ENCODE measurements at places on chromosomes 2 and 18.
A peak's percentile ranks its signal among the peaks of the same experiment; 100 is the strongest.

GRCh38 chr2:224983712-224984554 is 58.3 kb downstream of the DOCK10 start:
- DNase-seq, result peak; percentile 38

- peak; percentile 19 for DNase-seq
Measured at GRCh38 chr2:204604061-204604460, 58.8 kb downstream of the PARD3B start.

GRCh38 chr18:27843783-27844777 is 332.9 kb downstream of the CDH2 start:
- DNase-seq, result peak; percentile 89

- no peak for DNase-seq
Measured at GRCh38 chr2:218342837-218343236, 13.8 kb upstream of the CATIP start.

DNA sequence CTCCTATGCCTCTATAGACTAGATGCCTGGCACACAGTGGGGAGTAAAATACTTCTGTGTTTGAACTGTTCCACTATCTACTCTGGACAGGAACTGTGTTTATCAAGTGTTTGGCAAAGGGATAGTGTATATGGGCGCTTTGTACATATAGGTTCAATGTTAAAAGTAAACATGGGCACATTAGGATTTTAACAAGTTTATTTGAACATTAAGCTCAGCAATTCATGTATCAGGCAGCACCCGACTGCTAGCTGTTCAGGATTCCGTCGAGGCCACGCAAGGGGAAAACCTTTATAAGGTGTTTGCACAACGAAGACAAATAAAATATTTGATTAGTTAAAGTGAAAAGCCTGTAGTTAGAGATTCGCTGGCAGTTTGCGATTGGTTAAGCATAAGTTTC is 43.4 kb upstream of the ROCK2 start:
- DNase-seq, result no peak

GRCh38 chr18:6199777-6200176 is 214.9 kb downstream of the L3MBTL4 start:
- no peak for DNase-seq

GRCh38 chr18:55343396-55344073 is 244.5 kb downstream of the TCF4 start:
- peak; percentile 49 for DNase-seq

DNA sequence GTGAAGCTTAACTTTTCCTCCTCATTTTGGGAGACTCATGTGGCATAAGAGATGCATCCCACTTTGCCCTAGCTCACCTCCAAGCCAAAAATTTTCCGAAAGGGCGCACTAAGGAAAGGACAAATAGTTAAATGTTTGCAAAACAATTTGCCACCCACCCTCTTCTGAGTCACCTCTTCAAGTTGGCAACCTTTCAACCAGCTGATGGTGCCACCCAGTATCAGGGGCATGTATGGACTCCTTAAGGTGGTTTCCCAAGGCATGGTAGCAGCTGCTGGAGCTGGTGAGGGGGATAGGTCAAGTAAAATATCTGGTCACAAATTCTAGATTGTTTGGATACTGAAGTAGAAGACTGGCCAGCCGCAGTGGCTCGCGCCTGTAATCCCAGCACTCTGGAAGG is 17.2 kb upstream of the ITGAV start:
- DNase-seq, result no peak

DNA sequence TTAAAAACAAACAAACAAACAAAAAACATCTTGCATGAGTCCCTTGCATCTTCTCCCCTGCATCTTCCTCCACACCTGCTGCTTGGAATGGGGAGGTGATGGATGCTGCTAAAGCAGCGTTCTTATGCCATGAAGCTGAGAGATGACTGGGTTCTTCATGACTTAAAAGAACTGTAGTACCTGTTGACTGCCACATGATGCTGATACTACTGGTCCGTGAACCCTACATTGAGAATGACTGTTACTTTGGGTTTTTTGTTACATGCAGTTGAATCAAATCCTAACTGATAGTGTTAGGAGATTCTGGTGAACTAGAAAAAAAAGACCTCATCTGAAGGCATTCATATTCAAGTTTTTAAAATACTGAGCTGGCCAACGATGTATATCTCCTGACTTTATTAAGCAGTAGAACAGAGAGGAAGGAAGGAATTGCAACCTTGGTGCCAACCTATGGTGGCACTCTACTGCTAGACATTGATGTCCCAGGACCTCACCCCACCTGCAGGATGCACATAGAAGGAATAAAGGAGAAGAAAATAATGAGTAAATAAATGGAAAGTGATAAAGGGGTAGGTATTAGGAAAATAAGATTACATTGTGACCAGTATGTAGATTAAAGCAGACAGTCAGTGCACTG is 63.2 kb upstream of the SPAG16 start:
- no peak for DNase-seq

DNA sequence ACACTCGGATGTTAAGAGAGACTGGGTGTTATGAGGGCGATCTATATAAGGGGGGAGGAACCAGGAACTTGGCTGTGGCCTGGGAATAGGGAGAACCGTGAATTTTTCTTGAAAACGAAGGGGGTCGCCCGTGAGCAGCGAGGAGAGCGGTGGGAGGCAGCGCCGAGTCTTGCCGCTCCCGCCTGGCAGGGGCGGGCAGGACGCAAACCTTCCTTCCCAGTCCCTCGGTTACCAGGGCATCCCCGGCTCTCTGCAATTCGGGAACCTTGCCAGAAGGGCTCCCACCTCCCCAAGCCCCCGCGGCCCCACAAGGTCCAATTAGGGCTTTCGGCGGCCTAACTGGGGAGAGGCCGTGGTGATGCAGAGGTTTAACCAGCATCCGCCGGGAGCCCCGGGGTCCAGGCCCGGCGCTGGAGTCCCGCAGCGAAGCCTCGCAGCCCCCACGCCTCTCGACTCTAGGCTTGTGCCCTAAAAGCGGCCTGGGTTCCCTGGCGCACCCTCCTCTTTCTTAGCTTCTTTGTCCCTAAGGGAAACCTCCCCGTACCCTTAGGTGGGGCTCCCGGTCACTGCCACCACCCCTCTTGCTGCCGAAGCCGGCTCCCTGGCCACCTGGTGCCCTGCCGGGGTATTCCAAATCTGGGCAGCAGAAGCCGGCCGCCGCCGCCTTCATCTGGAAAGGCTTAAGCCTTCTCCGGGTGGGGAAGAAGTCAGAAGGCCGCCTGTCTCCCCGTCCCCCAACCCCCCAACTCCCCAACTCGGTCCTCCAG is 680 bp upstream of the FHOD3 start:
- peak; percentile 77 for DNase-seq

GRCh38 chr18:2843146-2843545 is 3.7 kb upstream of the EMILIN2 start:
- no peak for DNase-seq

GRCh38 chr2:14713248-14713647 is 80.7 kb downstream of the LRATD1 start:
- DNase-seq, result no peak

- peak; percentile 3 for DNase-seq
Measured at GRCh38 chr2:218516614-218517013, 51.5 kb downstream of the USP37 start.

DNA sequence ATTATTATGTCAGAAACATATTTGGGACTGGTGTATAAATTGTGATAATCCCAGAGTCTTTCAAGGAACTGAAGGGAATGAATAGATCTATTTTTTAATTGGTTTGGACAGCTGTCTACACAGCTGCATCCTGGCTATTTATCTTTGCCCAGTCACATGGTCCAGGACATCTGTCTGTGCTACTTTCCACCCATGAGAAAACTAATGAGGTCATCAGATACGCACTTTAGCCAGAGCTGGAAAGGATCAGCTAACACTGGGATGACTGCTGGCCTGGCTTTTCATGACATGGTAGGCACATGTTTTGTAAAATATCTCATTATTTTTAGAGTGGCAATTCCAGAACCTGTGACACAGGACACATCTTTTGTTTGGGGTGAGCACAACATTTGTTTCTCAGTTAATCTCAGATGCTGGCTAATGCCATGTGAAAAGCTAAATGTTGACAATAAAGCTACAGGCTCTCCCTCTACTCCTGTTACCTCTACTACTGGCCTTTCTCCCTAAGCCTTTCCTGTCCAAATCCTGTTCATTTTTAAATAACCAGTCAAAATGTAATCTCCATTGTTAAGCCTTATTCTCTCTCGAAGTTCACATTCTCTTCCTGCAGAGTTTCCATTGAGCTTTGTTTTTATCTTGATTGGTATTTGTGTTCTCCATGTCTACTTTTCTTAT is 500.7 kb downstream of the RIT2 start:
- DNase-seq, result no peak

DNA sequence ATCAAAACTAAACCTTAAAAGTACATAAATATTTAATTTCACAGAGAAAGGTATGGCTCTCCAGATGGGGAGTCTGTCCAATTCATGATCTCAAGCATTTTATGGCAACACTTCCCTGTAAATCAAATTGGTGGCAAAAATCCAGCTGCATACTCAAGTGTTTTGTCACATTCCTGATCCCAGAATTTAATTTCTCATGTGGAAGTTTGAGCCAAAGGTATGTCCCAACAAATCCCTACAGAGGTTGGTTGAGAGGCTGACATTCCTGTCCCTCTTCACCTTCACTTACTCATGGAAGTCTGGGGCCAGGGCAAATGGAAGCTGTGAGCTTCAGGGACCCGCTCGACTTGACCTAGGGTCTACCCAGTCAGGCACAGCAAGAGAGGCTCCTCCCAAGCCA is 17.7 kb downstream of the KLF7 start:
- DNase-seq, result peak; percentile 94

DNA sequence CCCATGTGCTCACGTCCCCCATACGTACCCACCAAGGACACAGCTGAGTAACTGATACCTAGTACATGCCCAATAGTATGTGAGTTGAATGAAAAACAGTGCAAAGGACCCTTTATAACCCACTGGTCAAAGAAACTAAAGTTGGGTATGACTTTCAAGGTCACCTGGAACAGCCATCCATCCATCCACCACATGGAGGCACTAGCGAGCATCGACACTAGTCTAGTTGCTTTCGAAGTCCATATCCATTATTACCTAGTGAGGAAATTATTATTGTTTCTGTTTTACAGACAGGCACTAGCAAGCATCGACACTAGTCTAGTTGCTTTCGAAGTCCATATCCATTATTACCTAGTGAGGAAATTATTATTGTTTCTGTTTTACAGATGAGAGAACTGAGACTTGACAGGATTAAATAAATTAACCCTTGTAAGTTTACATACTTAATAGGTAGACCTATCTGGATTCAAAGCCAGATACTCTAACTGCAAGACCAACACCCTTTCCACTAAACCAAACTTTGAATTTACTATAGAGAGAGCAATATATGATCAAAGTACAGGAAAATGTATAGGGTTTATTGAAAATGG is 233.7 kb downstream of the METTL4 start:
- DNase-seq, result peak; percentile 7

- no peak for DNase-seq
Measured at GRCh38 chr2:1617425-1618021, 126.8 kb downstream of the PXDN start.

DNA sequence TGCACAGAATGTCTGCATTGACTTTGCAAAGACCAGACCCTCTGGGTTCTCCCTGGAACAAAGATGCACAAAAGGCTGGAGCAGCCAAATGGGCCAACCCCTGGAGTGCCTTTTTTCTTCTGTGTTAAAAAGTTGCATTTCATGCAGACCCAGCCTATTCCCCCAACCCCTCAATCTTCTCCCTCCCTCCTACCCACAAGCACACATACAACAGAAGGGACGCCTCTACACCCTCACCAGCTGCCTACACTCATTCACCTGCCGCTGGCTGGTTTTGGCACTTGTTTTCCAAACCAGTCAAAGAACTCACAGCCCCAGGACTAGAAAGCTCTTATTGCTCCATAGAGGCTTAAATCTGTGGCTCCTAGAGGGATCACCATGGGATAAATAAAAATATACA is 16.6 kb downstream of the MARCHF4 start:
- DNase-seq, result no peak

DNA sequence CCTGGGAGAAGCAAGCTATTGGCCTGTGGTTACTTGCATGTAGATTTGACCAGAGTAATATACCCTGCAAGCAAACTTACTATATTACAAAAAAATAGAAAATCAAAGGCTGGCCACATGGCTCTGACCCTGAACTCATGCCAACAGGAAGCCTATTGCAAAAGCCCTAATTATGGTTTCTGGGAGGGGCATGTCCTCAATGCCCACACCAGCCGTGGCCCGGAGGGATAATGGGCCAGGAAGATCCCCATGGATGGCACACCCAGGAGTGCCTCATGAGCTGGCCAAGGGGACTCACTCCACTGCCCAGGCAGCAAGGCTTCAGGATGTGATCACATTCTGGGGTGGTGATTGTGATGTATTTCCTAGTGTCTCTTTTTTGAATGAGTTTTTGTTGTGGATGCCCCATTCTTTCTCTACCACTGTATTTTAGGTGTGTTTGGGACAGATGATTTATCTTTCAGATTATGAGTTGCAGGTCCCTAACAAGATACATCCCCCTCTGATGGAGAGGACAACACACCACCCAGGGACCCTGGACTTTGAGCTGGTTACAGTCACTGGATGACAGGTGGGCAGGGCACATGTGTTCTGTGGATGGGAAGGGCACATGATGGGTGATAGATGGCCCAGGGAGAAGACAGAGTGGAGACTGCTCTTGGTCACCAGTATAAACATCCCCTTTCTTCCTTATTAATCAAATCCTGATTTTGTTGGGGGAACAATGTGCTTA is 18.7 kb upstream of the TFCP2L1 start:
- DNase-seq, result no peak

DNA sequence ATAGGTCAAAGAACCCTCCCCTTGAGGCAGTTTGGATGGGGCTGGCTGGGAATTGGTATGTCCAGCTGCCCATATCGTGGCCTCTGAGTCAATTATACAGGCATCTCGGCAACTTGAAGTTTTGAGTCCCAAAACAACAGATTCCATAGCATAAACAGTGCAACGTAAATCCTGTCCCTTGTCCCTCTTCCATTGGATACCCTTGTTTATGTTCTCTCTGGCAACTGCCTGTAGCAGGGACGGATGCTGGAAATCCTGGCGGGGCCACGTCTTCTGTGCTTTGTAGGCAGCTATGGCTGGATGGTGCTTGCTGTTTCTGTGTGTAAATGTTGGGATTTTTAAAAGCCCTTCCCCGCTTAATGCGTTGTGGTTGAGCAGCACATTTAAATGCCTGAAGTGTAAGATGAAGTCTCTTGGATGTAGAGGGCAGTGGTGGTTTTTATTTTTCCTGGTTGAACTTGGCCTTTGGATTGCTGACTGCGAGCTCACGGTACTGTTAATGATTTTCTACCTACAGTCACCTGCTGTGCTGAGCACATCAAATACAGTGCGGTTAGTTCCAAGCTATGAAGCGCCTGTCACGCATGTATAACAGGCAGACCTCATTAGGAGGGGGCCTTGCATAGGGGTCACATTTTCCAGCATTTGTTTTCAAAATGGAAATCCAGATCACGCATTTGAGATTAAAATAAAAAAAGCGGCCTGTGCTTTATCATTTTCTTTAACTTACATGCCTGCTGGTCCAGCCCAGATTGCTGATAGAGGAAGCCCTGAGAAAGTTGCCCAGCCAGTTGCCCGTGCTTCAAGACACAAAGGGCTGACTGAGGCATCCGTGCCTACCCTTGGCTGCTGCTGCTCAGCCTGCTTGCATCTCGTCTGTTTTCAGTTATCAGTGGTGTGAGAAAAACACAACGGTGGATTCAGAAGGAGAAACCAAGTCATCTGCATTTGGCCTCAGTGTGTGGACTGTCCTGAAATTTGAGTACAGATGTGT is 84.7 kb downstream of the NEDD4L start:
- no peak for DNase-seq

All from fibroblast of skin of right quadriceps (primary cell).